ENCODE measurements at places on chromosomes 16 and 17.

- no peak for DNase-seq
Measured at GRCh38 chr16:30964574-30965226, 7.1 kb downstream of the SETD1A start.

GRCh38 chr17:74430385-74430705, 1.5 kb upstream of the GPRC5C start:
- DNase-seq, result no peak

GRCh38 chr17:7886227-7887037, 2.2 kb upstream of the CHD3 start:
- DNase-seq, result peak; percentile 38

GRCh38 chr16:14280541-14280940, 209.4 kb downstream of the MRTFB start:
- no peak for DNase-seq

GRCh38 chr17:78438694-78439325, 60.4 kb downstream of the PGS1 start:
- no peak for DNase-seq

DNA sequence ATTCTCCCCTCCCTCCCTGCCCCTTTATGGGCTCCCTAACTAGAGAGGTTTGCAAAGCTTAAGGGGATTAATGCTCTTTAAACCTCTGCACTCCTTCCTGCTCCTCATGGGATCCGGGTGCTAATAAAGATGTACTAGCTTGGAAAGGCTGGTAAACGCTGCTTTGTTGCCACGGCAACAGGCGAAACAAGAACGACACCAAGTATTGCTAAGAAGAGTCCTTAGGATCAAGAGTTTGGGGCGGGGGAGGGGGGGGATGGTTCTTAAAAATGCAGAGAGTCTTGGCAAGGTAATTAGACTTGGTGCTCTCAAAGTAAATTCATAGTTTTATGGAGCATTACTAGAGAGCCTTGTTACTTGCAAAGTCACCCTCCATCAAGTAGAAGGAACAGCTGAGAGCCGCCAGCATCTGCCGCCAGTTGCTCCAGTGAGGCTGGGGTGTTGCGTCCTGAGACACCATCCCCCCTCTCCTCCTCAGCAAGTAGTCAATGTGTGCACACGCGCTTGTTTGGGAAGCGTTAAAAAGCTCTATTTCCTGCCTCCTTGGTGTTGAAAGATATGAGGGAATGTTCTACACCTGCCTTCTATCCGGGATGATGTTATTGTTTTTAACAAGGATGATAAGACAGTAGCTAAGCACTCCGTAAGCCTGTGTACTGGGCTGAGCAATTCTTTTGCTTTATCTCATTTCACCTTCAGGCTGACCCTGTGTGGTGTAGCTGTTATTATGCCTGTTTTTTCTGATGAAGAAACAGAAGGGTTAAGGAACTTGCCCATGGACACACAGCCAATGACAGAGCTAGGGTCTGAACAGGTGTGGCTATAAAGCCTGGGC, 190.9 kb downstream of the CCDC182 start:
- no peak for DNase-seq

- DNase-seq, result peak; percentile 63
Measured at GRCh38 chr17:81514739-81515529, 2.3 kb upstream of the ACTG1 start.

DNA sequence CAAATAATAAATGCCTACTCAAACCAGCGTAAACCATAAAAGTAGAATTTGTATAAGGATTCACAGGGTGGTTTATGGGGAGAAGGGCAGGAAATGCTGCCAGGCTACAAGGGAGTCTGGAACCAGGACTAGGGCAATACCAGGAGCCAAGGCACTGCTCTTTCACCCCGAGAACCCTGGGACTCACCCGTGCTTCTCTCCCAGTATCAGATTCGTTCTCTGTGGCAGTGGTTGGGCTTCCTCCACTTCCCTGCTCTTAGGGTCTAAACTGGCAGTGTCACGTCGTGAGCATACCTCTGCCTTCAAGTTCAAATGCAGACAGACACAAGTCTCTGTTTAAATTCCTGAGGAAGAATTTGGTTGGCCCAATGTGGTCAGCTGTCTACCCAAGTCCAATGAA, 49.3 kb downstream of the PRKCA start:
- no peak for DNase-seq

Measured in activated T-cell treated with anti-CD3 and anti-CD28 coated beads for 1 hour (primary cell).